ENCODE measurements at places on chromosomes 11 and 22. TPM values are rescaled to one million over a fixed set of nuclear protein-coding genes. Genes with fewer than 3 reads are reported as not detected.

GRCh38 chr11:2185324-2186085, 13.9 kb upstream of the TH start:
- DNase-seq, result no peak

- no peak for DNase-seq
Measured at GRCh38 chr22:43734370-43735150, 77.5 kb downstream of the EFCAB6 start.

The SOX10 gene
- not detected for total RNA-seq

The RHOD gene
- total RNA-seq, result 14.6 TPM

Data from A172 (cell line).